ENCODE measurements at places on chromosomes 2 and 18. TPM values are rescaled to one million over a fixed set of nuclear protein-coding genes. Genes with fewer than 3 reads are reported as not detected.

Gene DTNB
- total RNA-seq, result 31.7 TPM

GRCh38 chr2:100856732-100857131 is 36.8 kb downstream of the NPAS2 start:
- no peak for DNase-seq

Gene CAPN13
- total RNA-seq, result 5.0 TPM

GRCh38 chr2:223865907-223866508 is 28.6 kb upstream of the AP1S3 start:
- DNase-seq, result no peak

- peak; percentile 19 for DNase-seq
These were observed 26.9 kb upstream of the TNS1 start for GRCh38 chr2:218029366-218030360.

Gene RUFY4
- total RNA-seq, result 0.44 TPM

Gene EPB41L3
- total RNA-seq, result 14.3 TPM

Gene VWC2L
- not detected for total RNA-seq

Gene PAX8
- total RNA-seq, result not detected

Gene CDCA7
- total RNA-seq, result 48.9 TPM

DNA sequence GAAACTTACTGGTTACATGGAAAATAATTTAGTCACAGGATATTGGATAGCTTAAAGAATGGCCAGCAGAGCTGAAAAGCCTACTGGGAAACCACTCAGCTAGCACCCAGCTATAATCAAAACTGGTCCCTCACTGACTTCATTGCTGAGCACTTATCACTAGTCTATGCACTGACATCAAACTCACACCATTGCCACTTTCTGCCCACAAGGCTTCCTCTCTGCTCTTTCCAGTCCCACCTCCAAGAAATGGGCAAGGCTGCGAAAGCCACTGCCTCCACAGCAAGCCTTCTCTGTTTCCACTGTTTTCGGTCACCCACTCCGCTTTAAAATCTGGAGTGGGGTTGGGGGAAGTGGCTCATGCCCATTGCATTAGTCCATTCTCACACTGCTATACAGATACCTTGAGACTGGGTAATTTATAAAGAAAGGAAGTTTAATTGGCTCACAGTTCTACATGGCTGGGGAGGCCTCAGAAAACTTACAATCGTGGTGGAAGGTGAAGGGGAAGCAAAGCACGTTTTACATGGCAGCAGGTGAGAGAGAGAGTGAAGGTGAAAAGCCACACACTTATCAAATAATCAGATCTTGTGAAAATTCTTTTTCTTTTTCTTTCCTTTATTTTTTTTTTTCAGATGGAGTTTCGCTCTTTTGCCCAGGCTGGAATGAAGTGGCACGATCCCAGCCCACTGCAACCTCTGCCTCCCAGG is 77.0 kb upstream of the CERS6 start:
- DNase-seq, result no peak

Gene TDRD15
- total RNA-seq, result not detected

GRCh38 chr2:240904216-240905175 is 1.6 kb upstream of the CROCC2 start:
- no peak for DNase-seq

GRCh38 chr2:234514873-234515638 is 18.2 kb upstream of the ARL4C start:
- no peak for DNase-seq

DNA sequence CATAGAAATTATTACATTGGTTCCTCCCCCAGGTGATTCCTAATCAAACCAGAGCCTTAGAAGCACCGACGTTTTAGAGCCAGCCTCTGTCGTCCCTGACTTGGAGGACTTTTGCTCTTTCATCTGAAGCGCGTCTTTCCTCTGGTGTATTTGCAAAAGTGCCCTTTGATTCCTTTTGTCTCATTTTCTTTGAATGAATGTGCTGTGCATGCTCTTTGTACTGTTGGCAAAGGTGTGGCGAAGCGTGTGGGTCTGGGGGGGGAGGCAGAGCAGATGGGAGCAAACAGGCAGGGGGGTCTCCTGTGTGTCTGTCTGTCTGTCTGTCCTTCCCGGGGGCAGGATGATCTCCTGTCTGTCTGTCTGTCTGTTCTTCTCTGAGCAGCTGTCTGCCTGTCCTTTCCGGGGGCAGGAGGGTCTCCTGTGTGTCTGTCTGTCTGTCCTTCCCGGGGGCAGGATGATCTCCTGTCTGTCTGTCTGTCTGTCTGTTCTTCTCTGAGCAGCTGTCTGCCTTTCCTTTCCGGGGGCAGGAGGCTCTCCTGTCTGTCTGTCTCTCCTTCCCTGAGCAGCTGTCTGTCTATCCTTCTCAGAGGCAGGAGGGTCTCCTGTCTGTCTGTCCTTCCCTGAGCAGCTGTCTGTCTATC is 205.5 kb upstream of the MYT1L start:
- DNase-seq, result no peak

DNA sequence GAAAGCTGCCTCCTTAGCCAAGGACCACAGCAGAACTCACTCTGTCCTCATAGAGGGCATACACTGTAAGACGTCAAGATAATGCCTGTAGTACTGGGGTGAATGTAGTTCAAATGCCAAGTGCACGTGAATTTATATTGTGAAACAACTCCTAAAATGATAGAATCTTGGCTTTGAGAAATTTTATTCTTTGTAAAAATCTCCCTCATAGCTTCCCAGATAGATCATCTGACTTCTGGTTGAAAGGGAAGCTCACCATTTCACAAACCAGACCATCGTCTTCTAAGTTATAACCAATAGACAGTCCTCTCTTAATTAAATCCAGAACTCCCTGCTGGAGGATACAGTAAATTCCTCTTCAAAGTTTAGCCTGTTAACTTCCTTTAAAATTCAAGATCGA is 110.9 kb upstream of the MSTN start:
- DNase-seq, result no peak

Gene ACVR1C
- total RNA-seq, result 0.81 TPM

Gene TEX44
- not detected for total RNA-seq

Gene HJURP
- 49.7 TPM for total RNA-seq

Gene KCTD18
- total RNA-seq, result 3.4 TPM

DNA sequence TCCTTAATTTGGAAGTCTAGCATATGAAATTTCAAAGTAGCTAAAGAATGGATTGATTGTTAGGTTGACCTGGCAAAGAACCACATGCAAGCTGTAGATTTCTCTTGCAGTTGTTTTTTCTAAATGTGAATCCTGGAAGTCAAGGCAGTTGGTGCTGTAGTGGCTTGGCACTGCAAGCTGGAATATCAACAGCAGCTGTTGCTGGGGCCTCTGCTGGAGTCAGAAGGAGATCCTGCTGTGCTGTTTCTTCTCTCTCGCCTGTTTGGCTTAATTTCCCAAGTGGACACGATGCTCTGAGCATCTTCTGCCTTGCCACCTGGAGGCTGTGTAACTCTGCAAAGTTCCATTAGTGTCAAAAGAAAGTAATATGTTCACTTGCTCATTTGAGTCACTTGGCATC is 12.6 kb downstream of the PIK3C3 start:
- no peak for DNase-seq

DNA sequence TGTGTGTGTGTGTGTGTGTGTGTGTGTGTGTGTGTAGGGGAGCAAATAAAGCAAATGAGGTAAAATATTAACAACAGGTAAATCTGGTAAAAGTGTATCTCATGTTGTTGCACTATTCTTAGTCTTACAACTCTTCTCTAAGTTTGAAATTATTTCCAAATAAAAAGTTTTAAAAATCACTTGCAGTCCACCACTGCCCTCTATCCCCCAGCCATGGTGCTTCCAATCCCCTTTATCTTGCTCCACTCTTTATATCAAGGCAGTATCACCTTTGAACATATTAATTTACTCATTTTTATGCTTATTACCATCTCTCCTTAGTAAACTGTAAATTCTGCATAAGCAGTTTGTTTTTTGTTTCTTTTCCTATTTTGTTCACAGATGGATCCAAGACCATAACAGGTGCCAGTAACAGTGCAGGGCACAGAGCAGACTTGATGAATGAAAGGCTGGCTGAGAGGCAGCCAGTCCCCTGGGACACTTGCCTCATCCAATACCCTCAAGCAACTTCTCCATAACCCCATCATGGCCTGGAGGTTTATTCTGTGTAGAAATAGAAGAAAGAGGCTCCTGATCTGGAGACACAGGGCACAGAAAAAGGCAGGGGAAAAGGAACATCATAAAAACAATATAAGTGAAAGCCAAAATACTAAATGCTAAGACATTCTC is 67.6 kb downstream of the LDAH start:
- DNase-seq, result no peak

DNA sequence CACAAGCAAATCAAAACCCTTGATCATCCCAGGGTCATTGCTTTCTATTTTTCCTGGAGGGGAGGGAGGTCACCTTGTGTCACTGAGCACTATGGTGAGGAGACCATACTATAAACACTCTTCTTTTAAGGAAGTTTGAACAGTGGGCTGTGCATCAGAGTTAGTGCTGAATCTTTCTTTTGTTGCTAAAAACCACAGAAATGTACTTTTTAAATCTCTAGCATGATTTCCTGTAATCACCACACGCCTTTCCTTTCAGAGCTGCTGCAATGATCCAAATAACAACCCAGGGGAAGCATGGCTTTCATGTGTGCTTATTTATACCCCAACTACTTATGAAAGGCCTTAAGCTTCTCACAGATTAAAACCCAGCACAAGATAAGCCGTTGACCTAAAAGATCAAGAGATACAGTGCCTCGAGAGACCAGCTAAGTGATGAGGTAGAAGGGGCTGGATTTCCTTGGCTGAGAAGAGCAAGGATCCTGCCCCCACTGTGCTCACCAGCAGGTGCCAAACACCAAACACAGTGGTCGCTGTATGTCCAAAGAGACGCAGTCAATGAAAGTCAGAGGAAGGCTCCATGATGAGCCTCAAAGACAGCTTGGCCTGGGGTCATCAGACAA is 34.7 kb downstream of the TRABD2A start:
- DNase-seq, result no peak

Gene PDE6D
- total RNA-seq, result 33.9 TPM

DNA sequence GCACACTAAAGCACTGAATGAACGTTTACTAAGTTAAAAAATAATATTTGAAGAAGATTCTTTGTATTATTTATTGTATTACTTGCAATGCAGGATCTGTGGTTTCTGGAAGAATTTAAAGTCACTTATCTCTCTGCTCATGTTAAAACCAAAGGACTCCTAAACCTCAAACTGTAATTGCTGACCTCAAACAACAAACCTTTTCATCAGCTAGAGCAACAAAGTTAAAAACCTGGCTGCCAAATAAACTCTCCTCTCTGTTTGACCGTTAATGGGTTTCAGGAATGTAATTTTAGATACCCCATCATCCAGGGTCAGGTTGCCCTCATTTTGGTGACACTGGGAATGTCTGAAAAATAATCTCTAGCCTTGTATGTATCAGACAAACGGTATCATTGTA is 239.1 kb downstream of the TGIF1 start:
- no peak for DNase-seq

DNA sequence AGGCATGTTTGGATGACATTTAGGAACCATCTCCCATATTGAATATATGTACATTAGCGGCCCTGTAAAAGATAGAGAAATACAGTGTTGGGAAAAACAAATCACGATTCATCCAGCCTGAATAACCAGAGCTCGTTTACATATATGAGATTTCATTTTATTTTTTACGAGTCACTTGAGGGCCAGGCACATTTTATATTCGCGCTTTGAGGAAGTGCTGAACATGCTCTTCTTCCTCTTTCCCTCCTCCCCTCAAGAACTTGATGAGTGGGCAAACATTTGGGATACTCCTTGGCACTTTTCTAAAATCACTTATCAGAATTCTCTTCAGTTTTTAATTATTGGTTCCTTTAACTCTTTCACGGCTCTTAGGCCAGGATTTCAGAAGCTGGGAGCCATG is 268.0 kb upstream of the TANK start:
- no peak for DNase-seq

DNA sequence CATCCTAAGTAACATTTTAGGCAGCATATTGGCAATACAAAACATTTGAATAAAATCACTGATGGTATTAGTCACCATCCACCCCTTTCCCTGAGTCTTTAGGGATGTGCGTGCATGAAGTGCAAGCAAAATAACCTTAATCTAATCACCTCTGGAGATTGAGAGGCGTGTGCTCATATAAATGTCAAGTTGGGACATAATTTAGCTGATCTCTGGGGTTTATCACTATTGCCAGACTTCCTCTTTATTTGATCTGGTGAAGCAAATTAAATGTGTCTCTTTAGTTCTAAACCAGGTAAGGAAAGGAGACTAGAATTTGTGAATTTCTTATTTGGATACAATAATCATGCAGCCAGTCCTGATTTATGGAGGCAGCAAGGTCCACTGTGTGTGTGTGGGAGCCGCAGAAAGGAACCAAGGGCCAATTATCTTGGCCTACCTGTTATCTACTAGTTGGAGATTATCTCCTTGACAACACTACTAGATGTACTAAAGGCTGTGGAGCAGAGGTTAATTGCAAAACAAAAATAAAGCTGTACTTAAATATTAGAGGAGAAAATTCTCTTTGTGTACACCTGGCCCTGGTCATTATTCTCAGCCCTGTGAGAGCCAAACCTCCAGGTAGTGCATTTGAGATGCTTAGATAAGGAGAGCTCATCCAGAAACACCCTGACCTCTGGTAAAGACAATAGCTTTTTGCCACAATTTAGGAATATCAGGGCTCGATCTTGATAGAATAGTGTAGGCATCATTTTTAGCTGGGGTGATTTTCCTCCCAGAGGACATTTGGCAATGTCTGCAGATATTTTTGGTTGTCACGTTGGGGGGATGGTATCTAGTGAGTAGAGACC is 78.2 kb downstream of the HRH4 start:
- DNase-seq, result no peak

Gene TP53I3
- 45.7 TPM for total RNA-seq

- no peak for DNase-seq
These were observed 64.4 kb upstream of the NRP2 start for GRCh38 chr2:205617905-205618304.

GRCh38 chr2:70029814-70030409 is 57.4 kb upstream of the PCBP1 start:
- peak; percentile 79 for DNase-seq

DNA sequence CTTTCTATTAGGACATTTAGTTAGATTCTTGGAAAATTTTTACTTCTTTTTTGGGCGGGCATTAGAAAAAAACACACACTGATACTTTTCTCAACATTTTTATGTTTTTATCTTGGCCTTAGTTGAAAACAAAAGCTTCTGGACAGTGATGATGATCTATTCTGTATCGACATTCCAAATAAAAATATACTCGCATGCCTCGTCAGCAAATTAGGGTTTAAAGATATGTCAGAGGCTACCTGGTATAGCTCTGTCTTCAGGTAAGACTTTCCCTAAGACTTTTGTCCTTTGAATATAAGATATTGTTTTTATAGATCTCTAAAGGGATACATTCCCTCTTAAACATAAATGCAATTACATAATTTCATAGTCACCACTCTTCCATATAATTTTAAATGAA is 816.8 kb downstream of the LRP1B start:
- no peak for DNase-seq

Data from H9 (cell line).